CD4-positive, alpha-beta T cell treated with Interleukin-17A for 1 hour (primary cell): ENCODE measurements at places on chromosomes 12 and 14.

DNA sequence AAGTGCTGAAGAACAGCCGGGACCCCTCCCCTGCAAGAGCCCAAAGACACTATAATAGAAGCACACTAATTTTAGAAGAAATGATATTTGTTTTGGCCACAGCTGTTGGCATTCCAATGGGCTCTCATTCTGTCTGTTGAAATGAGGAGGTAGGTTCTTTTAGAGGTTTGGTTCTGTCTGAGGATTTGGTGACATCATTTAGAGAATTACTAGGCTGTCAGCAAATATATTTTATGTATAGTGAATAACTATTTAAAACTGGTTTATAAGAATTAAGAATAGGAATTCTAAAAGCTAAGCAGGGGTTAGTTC lies 200.7 kb upstream of the SLC38A2 start:
- no peak for DNase-seq

GRCh38 chr12:47307680-47308399 lies 228.1 kb upstream of the AMIGO2 start:
- DNase-seq: peak; percentile 81

- DNase-seq: no peak
Observed at GRCh38 chr12:80681287-80681686, 26.1 kb upstream of the MYF6 start.

DNA sequence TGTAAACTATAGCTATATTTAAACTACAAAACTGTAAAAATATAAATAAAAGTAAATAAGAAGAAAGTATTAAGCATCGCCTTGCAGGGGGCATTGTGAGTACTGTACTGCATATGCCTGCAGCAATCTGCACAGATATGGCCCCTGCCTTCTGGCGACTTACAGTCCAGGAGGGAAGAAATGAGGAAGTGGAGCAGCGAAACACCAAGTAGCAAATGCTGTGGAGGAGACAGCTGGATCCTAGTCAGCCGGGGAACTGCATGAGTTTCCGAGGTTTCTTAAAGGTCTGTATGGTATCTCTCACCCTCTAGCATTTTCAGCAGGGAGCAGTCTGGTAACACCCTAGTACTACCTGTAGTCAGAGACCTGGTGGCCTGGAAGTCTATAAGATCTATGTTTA lies 256.9 kb downstream of the CACNA1C start:
- DNase-seq: no peak

GRCh38 chr14:103356024-103356682 lies 22.1 kb downstream of the EIF5 start:
- no peak for DNase-seq

GRCh38 chr12:94570161-94570560 lies 80.2 kb downstream of the TMCC3 start:
- DNase-seq: no peak

GRCh38 chr12:49138587-49138986 lies 7.4 kb upstream of the TUBA1B start:
- DNase-seq: no peak

- DNase-seq: no peak
Observed at GRCh38 chr12:25787701-25788100, 170.8 kb upstream of the RASSF8 start.

GRCh38 chr12:12398026-12398859 lies 41.4 kb downstream of the BORCS5 start:
- no peak for DNase-seq

DNA sequence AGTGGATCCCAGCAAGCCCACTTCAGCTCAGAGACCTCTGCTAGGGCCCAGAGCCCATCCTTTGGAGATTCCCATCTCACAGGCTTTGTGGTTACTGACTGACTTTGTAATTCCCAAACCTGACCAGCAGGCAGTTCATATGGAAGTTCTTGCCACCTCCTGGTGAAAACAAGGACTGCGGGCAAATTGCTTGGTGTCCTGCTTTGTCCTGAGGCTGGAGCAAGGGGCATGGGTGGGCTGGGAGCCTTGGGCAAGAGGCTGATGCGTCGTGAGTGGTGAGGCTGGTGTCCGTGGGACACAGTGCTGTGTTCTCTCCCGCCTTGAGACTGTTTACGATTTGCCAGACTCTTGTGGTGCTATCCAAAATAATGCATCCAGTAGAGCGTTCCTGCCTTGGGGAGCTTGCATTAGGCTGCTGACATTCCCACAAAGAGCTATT lies 91.0 kb downstream of the LRRC74A start:
- DNase-seq: no peak

DNA sequence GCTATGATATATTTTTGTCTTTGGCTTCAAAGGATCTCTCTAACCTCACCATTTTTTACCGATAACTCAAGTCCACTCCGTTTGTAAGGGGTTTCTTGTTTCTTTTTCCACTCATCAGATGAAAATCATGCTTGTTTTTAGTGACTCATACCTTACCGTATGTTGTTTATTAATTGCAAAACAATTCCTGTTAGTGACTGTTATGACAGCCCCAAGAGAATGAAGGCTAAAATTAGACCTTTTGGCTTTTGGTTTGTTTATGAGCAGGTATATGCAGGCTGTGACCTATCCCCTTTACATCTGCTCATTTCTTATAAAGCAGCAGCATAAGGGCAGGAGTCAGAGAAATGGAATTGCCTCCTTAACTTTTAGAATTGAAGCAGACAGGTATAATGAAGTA lies 319.8 kb downstream of the CEP128 start:
- DNase-seq: no peak

GRCh38 chr14:76203086-76204001 lies 51.6 kb downstream of the GPATCH2L start:
- DNase-seq: no peak

- DNase-seq: peak; percentile 10
Observed at GRCh38 chr14:101808020-101808641, 46.6 kb downstream of the PPP2R5C start.
